ENCODE measurements at places on chromosomes 11 and 22.

- DNase-seq = peak; percentile 77
Measured at GRCh38 chr22:42919199-42919598, 62.1 kb upstream of the ARFGAP3 start.

DNA sequence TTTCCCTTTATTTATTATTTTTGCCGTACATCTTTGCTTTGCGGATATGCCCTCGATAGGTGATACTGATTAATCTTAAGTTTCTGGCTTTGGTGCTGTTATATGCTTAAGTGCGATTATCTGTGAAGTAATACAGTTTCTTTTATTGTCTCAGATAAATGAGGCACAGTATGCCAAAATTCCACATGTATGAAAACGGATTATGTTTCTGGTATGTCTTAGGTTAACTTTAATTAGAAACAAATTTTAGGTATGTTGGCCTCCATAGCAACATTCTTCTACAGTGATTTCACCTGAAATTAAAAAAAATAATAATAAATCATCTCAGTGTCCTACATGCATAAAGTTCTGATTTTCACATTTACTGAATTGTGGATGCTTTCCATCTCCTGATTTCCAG is 119.2 kb downstream of the ARHGAP42 start:
- DNase-seq = no peak

DNA sequence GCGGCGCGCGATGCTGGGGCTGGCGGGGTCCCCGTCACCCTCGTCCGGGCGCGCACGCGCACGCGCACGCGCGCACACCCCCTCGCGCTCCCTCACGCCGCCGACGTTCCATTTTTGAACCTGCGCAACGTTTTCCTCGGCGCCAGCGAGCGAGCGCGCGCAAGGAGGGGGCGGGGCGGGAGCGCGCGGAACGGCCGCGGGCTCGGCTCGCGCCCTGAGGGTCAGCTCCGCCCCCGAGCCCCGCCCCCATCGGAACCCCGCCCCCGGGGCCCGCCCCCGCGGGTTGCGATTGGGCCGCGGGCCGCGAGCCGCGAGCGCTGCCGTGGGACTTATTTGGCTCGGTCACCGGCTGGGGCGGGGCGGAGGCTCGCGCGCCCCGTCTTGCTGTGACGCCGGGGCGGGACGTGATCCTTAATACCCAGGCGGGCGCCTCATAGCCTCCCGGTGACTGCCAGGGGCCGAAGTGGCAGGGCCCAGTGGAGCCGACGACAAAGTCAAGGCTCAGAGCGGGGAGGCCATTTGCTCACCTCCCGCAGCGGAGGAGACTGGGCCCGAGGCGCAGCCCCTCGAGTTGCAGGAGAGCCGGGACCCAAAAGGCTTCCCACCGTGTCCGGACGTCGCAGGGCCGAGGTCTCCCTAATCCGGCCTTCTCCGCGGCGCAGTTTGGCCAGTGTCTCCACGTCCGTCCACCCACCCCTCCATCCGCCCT is at the start of gene CBX7:
TSS of gene CBX7 (minus strand) at position 170 of the 709 bp plus-strand sequence. CDS start 236 bp downstream, outside the sequence.
- DNase-seq = peak; percentile 89

- no peak for DNase-seq
Measured at GRCh38 chr11:13189561-13190426, 87.8 kb upstream of the BMAL1 start.

GRCh38 chr11:129951201-129951865 is 51.3 kb downstream of the PRDM10 start:
- peak; percentile 23 for DNase-seq

DNA sequence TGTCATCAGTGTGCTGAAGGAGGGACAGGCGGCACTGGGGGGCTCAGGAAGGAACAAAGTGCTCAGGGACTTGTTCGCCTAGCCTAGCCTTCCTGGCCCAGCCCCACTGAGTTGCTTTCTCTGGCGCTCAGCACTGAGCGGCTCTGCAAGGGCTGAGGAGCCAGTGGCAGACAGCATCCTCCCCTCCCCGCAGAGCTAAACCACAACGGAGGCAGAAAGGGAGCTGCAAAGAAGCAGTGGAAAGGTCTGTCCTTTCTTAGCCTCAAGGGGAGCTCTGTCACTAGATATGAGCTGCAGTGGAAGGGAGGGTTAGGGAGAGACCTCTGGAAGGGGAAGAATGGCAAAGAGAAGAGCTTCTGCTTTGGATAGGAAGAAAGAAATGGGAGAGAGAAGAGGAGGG is 89.7 kb upstream of the PHOX2A start:
- no peak for DNase-seq

DNA sequence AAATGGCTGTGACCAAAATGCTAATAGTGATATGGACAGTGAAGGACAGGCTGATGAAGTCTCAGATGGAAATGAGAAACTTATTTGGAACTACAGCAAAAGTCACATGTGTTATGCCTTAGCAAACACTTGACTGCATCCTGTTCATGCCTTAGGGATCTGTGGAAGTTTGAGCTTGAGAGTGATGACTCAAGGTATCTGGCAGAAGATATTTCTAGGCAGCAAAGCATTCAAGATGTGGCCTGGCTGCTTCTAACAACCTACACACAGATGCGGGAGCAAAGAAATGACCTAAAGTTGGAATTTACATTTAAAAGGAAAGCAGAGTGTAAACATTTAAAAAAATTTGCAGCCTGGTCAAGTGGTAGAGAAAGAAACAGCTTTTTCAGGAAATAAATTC is 28.1 kb upstream of the CD81 start:
- no peak for DNase-seq

DNA sequence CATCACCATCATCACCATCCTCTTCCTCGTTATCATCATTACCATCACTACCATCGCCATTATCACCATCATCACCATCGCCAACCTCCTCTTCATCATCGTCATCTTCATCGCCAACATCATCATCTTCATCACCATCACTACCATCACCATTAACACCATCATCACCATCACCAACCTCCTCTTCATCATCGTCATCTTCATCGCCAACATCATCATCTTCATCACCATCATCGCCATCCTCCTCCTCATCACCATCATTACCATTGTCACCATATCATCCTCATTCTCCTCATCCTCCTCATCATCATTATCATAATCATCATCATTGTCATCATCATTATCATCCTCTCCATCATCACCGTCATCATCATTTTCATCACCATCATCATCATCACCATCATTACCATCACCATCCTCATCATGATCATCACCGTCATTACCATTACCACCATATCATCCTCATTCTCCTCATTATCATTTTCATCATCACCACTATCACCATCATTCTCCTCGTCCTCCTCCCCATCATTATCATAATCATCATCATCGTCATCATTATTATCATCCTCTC is 1498.7 kb downstream of the TBC1D22A start:
- no peak for DNase-seq

DNA sequence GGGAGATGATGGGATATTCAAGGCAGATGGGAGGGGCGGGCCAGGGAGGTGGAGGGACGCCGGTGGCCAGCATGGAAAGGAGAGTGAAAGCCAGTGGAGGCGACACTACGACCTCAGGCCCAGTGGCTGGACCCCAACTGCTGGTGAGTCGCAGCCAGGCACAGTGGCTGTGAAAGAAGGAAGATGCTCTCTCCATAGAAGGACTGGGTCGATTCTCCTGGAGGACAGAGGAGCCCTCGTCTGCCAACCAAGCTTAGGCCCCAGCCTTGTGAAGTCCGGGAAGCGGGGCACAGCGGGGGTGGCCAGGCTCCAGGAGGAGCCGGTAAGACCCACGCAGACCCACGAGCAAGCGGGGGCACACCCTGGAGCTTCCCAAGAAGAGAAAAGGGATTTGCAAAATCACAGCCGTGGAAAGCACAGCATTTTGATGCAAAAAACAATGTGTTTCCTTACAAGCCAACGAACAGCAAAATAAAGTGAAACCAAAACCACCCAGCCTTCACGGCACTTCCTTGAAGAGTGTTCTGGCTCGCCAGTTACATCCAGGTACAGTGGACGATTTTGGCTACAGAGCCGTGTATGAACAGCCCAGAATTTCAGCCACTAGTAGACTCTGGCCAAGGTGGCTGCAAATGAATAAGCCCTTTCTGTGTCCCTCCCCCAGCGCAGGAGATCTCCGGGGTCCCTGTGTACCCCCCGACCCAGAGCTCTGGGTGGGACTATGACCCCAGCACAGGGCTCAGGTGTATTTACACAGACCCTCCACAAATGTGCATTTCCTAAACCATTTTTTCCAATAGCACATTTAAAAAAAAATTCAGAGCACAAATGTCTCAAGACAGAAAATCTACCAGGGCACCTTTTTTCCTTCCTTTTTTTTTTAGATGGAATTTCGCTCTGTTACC is 96.9 kb downstream of the TRMU start:
- DNase-seq = no peak

- no peak for DNase-seq
Measured at GRCh38 chr22:23418159-23418788, 161.8 kb downstream of the IGLL1 start.

DNA sequence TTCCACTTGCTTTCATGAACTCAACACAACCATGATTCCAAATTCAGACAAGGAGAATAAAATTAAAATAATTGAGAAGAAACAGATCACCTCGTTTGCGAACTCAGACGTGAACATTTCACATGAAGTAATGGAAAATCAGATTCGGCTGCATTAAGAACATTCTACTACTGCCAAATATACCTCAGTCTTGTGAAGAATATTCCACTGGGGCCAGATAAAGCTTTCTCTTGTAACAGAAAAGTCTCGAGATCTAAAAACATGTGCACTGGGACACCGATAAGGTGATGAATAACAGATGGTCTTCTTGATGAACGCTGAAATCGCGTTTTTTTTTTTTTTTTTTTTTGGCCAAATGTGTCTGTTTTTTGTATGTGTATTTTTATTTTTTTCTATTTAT is 761.1 kb downstream of the BRD1 start:
- peak; percentile 90 for DNase-seq
